Osteoblast (primary cell): ENCODE measurements at places on chromosomes 1 and 21. TPM values are rescaled to one million over a fixed set of nuclear protein-coding genes. Genes with fewer than 3 reads are reported as not detected.

The IGFN1 gene
- under 0.01 TPM in 2 replicates for total RNA-seq

The AMY1C gene
- total RNA-seq, result not detected in 2 replicates

The RXFP4 gene
- not detected in 2 replicates for total RNA-seq

The RNF186 gene
- not detected in 2 replicates for total RNA-seq

The GJB4 gene
- not detected in 2 replicates for total RNA-seq

The LRRIQ3 gene
- 0.59 and 0.72 TPM in 2 replicates for total RNA-seq

The SPATA1 gene
- 1.8 and 2.1 TPM in 2 replicates for total RNA-seq

The KRTAP7-1 gene
- not detected in 2 replicates for total RNA-seq

The RORC gene
- not detected in 2 replicates for total RNA-seq

The OR2L2 gene
- under 0.01 TPM in 2 replicates for total RNA-seq

The TUT4 gene
- total RNA-seq, result 42.1 and 44.2 TPM in 2 replicates

The ASCL5 gene
- total RNA-seq, result not detected in 2 replicates

The RHEX gene
- not detected in 2 replicates for total RNA-seq

The AGO3 gene
- 14.8 and 17.4 TPM in 2 replicates for total RNA-seq

The PRAMEF15 gene
- not detected in 2 replicates for total RNA-seq

The TIAM1 gene
- 13.6 and 16.3 TPM in 2 replicates for total RNA-seq

The ALPL gene
- total RNA-seq, result 7.1 and 8.0 TPM in 2 replicates

The KRTAP13-2 gene
- not detected in 2 replicates for total RNA-seq

The PTAFR gene
- total RNA-seq, result under 0.01 TPM in 2 replicates

The TAS1R3 gene
- under 0.01 TPM in 2 replicates for total RNA-seq

The CNR2 gene
- total RNA-seq, result not detected in 2 replicates

The ZNF593OS gene
- not detected in 2 replicates for total RNA-seq

The LPAR3 gene
- total RNA-seq, result 0.29 TPM in 1 of 2 replicates, not detected in the other

The TSPEAR gene
- not detected in 2 replicates for total RNA-seq

The PTP4A2 gene
- total RNA-seq, result 539 and 568 TPM in 2 replicates

The TRAF3IP3 gene
- total RNA-seq, result not detected in 2 replicates

The SH3BGRL3 gene
- 29.2 and 30.8 TPM in 2 replicates for total RNA-seq

The RCAN1 gene
- total RNA-seq, result 99.6 and 103 TPM in 2 replicates

The SV2A gene
- total RNA-seq, result 20.3 and 23.2 TPM in 2 replicates

The SLC45A3 gene
- 1.1 and 1.5 TPM in 2 replicates for total RNA-seq

The MROH7 gene
- 0.36 and 0.59 TPM in 2 replicates for total RNA-seq

The E2F2 gene
- under 0.01 and 0.29 TPM in 2 replicates for total RNA-seq

The PYHIN1 gene
- total RNA-seq, result not detected in 2 replicates

The RPTN gene
- total RNA-seq, result 0.29 and 0.36 TPM in 2 replicates

The ACKR1 gene
- not detected in 2 replicates for total RNA-seq

The COL11A1 gene
- 158 and 185 TPM in 2 replicates for total RNA-seq

The LMOD1 gene
- total RNA-seq, result 17.1 and 21.7 TPM in 2 replicates

The PTGER3 gene
- total RNA-seq, result not detected in 2 replicates

The SYT14 gene
- 0.29 and 0.36 TPM in 2 replicates for total RNA-seq

The CD101 gene
- under 0.01 TPM in 2 replicates for total RNA-seq

The DPT gene
- total RNA-seq, result 2.4 and 4.3 TPM in 2 replicates

The SHISAL2A gene
- not detected in 2 replicates for total RNA-seq

The COL16A1 gene
- total RNA-seq, result 158 and 197 TPM in 2 replicates

The LMX1A gene
- not detected in 2 replicates for total RNA-seq

The KISS1 gene
- total RNA-seq, result not detected in 2 replicates

The FCRL1 gene
- not detected in 2 replicates for total RNA-seq
